ENCODE measurements at places on chromosomes 4 and X.
A peak's percentile ranks its signal among the peaks of the same experiment; 100 is the strongest.

DNA sequence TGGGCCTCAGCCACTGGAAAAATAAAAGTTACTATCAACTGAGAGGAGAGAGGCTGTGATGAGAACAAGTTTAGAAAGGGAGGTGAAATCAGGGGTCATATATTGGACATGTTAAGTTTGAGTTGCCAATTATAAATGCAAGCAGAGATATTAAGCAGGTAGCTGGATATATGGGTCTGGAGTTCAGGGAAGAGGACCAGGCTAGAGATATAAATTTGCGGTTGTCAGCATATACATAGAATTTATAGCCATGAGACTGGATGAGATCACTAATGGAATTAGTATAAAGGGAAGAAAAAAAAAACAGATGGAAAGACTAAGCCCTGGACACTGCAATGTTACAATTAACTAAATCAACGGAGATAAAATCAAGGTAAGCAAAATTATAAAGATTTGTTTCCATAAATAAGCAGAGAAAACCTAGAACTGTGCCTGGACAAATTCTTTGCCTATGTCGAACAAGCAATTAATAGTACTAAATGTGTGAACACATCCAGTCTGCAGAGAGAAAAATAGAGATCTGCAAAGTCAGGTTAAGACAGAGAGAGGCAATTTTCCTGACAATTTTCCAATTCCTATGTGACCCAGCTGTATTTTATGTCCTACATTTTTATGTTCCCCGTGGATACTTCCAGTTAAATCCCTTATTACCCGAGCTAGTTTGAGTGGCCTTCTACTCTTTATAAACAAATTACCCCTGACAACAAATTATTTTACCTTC lies 265.4 kb downstream of the GASK1B start:
- DNase-seq, result no peak

GRCh38 chr4:121758925-121759568 lies 5.9 kb downstream of the SMIM43 start:
- no peak for DNase-seq

DNA sequence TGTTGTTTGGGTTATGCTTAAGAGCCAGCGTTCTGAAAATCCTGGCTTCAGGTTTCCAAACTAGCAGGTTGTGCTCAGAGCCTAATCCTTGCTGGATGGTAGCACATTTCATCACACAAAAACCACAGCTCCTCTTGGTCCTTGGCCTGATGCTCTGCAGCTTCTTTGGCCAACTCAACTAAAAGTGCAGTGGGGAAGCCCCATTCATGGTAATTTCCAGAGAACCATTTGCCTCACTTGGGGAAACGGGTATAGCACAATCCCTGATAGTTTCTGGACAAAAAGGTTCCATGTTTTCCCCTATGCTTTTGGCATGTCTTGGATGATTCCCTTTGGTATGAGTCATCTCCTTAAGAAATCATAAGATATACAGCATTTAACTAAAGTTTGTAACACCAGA lies 78.7 kb downstream of the SYNPO2 start:
- no peak for DNase-seq

GRCh38 chr4:117154251-117154650 lies 68.9 kb upstream of the TRAM1L1 start:
- DNase-seq, result no peak

DNA sequence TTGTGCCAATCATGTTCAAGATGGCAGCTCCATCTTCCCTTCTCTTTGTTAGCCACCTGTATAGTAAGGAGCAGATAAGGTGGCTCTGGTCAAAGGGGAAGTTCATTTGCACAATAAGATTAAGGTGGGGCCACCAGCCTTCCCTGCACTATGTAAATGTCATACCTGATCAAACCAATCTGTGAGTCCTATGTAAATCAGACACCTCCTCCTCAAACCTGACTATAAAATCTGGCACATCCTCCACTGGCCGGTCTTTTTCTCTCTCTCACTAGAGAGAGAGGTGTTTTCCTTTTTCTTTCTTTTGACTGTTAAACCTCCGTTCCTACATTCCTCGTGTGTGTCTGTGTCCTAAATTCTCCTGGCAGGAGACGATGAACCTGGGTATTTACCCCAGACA lies 572.5 kb upstream of the AADAT start:
- DNase-seq, result no peak

- no peak for DNase-seq
These were observed 165.1 kb downstream of the SLIT2 start for GRCh38 chr4:20416800-20417199.

GRCh38 chrX:29422034-29422433 lies 793.3 kb upstream of the MAGEB2 start:
- DNase-seq, result no peak

DNA sequence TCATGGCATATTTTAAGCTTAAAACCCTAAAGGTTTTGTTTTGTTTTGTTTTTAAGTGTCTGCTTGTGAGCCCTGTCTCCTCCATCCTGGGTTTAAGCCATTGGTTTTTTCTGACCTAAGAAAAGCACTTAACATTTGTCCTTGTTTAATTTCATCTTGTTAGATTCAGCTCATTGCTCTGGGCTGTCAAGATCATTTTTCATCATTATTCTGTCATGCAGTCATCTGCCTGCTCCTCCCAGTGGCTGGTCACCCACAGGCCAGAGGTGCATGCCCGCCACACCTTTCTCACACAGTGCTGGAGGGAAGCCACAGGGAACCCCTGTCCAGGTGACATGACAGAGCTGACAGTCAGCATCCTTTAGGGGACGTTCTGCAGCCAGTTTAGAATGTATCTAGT lies 11.7 kb upstream of the REELD1 start:
- no peak for DNase-seq

GRCh38 chr4:186725469-186726425 lies 2.1 kb upstream of the FAT1 start:
- peak; percentile 77 for DNase-seq

DNA sequence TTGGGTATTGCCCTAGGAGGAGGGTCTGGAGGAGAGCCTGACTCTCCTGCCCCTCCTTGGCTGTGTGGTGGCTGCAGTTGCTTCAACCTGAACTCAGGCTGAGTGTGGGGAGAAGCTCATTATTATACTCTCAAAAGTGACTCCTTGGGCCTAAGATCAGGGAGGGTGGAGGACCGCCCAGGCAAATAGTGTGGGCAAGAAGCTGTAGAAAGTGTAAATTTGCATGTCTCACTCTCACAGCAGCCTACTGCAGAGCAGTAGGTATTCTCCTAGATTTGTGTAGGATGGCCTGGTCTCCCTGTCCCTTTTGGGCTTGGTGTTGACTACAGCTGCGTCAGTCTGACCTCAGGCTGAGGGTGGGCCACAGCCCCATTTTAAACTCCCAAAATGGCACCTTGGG lies 156.1 kb downstream of the ZNF330 start:
- DNase-seq, result no peak

DNA sequence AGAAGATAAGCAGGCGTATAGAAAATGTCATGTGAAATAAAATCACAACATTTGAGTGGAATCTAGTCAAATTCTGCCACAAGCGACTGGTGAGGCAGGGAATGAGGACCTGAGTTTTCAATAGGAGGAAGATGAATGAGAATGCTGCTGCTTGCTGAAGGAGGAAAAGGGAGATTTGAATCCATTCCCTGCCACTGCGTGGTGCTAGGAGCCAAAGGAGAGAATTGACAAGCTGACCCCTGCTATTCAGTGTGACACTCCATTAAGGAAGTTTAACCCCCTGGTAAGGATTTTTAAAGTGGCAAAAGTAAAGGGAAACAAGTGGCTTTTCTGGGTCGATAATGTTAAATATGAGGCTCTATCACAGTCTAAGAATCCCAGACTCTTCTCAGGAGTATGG lies 314.0 kb downstream of the NAF1 start:
- DNase-seq, result no peak

DNA sequence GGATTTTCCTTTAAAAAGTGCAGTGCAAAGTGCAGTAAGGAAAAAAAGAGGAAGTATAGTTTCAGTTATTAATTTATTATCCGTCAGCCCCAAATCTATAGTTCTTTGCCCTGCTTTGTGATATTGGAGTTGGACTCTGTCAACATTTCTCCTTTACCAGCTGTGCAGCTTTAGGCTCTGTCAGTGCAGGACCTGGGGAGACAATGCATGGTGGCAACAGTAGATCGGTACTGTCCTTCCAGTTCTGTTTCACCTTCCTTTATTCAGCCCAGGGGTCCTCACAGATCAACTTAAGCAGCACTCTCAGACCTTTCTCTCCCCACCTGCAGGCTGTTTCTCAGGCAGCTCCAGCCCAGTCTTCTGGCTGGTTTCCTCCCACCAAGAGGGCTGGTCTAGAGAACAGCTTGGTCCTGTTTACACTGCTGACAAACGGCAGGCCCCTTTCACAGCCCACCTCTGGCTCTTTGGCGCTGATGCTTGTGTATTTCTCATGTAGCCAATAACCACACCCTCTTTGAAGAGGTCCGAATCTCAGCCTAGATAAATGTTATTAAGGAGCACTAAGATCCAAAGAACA lies 71.6 kb downstream of the MCUB start:
- DNase-seq, result no peak
